ENCODE measurements at places on chromosomes 16 and 17. TPM values are rescaled to one million over a fixed set of nuclear protein-coding genes. Genes with fewer than 3 reads are reported as not detected.
A peak's percentile ranks its signal among the peaks of the same experiment; 100 is the strongest.

- H3K4me1 ChIP-seq = peaks cover 3% of the 10 kb centered on the region
- H3K27me3 ChIP-seq = peaks cover 9% of the 10 kb centered on the region
- peak; percentile 93 for DNase-seq
- H3K4me3 ChIP-seq = no peak overlapping the region
Observed at GRCh38 chr16:57899771-57900661, 70.9 kb downstream of the CNGB1 start.

Gene DNAH9
- not detected for total RNA-seq

- peaks cover 14% of the 10 kb centered on the region for H3K4me1 ChIP-seq
- no peak overlapping the region for H3K4me3 ChIP-seq
- DNase-seq = no peak
- no peak overlapping the region for H3K27ac ChIP-seq
Observed at GRCh38 chr17:38603786-38604478, 1.8 kb downstream of the SRCIN1 start.

DNA sequence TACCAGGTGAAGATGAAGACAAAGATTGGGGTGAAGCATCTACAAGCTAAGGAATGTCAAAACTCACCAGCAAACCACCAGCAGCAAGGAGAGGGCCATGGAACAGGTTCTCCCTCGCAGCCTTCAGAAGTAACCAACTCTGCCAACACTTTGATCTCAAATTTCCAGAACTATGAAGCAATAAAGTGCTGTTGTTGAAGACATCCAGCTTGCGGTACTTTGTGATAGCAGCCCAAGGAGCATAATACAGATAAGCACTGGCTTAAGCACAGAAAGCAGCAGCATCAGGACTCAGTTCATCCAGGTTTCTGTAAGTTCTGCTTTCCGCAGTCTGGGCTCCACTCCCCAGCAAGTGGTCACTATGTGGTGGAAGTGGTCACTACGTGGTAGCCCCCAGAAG is 16.0 kb upstream of the CDRT4 start:
- no peak for DNase-seq
- H3K27me3 ChIP-seq = no peaks in the 10 kb centered on the region
- H3K4me1 ChIP-seq = peaks cover 2% of the 10 kb centered on the region

GRCh38 chr17:17041018-17041521 is 1.2 kb upstream of the MPRIP start:
- peak overlapping the region; percentile 80 for H3K4me3 ChIP-seq
- H3K4me1 ChIP-seq = peaks cover 35% of the 10 kb centered on the region
- H3K36me3 ChIP-seq = peaks cover 1% of the 10 kb centered on the region
- no peak for DNase-seq
- H3K27ac ChIP-seq = no peak overlapping the region

DNA sequence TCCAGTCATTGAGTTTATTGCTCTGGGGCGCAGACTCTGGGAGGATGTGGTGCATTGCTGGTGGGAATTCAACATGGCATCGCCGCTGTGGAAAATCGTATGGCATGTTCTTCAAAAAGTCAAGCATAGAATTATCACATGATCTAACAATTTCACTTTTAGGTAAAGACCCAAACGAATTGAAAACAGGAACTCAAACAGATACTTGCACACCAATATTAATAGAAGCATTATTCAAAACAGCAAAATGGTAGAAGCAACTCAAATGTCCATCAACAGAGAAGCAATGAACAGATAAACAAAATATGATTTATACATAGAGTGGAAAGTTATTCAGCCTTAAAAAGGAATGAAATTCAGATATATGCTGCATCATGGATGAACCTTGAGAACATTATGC is 15.9 kb downstream of the PIK3R6 start:
- DNase-seq = no peak
- H3K4me1 ChIP-seq = peaks cover 16% of the 10 kb centered on the region
- H3K27me3 ChIP-seq = no peaks in the 10 kb centered on the region

DNA sequence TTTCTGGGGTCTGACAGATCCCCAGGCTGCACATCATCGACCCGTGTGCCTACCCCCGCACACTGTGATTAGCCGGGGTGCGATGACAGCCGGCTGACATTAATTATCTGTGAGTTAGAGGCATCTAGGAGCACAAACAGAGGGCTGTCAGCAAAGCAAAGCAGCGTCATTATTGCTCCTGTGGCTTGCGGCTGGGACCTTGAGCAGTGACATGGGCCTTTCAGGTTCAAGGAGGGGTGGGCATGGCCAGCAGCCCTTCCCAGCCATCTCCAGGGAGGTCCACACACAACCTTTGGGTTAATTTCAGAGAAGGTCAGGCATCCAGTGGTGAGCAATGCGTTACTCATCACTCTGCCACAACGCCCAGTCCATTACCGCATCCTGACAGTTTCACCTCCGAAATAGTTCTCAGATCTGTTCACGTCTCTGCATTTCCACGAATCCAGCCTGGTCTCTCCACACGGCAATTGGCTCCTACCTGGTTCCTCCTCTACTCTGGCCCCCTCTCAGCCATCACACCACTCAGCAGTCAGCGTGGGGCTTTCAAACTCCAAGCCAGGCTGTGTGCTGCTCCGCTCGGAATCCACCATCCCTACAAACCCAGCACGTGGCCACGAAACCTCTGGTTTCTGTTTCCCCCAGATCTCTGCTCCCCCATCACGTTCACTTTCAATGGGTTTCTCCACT is 249.7 kb upstream of the C16orf82 start:
- peaks cover 5% of the 10 kb centered on the region for H3K4me1 ChIP-seq
- peak overlapping the region; percentile 50 for H3K27ac ChIP-seq
- H3K4me3 ChIP-seq = no peak overlapping the region
- H3K27me3 ChIP-seq = peaks cover 1% of the 10 kb centered on the region

DNA sequence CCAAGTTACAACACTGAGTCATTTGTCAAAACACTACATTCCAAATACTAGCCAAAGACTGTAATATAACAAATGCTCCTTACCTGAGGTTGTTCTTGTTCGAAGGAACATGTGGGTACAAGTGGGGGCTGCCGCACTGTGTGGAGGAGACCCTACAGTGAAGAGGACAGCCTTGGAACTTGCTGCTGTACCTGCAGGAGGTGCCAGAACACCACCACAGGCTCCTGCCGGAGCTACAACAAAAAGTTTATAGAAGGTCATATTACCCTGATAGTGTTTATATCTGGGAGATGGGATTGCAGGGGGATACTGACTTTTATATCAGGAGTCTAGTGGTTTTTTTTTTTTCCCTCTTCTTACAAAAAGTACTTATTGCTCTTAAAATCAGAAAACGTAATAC is 37.8 kb upstream of the ALDH3A1 start:
- no peak overlapping the region for H3K27ac ChIP-seq
- H3K4me3 ChIP-seq = no peak overlapping the region
- no peaks in the 10 kb centered on the region for H3K27me3 ChIP-seq
- H3K36me3 ChIP-seq = peaks cover 29% of the 10 kb centered on the region
- peaks cover 3% of the 10 kb centered on the region for H3K4me1 ChIP-seq

Gene GFOD2
- total RNA-seq = 18.3 TPM

- no peak for DNase-seq
- H3K4me1 ChIP-seq = peaks cover 29% of the 10 kb centered on the region
- H3K27me3 ChIP-seq = no peaks in the 10 kb centered on the region
- H3K27ac ChIP-seq = peak within 1 kb of the TSS; percentile 88
- peaks cover 17% of the 10 kb centered on the region for H3K36me3 ChIP-seq
Observed at GRCh38 chr16:67847064-67847861, at the start of gene CENPT. Gene CENPT (minus strand): TSS chr16:67847693. CDS start chr16:67833859, 13,834 bp downstream.

- H3K27ac ChIP-seq = no peak overlapping the region
- no peaks in the 10 kb centered on the region for H3K4me1 ChIP-seq
- no peak for DNase-seq
- H3K27me3 ChIP-seq = no peaks in the 10 kb centered on the region
Observed at GRCh38 chr16:87041286-87041685, 275.9 kb downstream of the C16orf95 start.

GRCh38 chr16:82452004-82452756 is 174.6 kb upstream of the CDH13 start:
- no peaks in the 10 kb centered on the region for H3K27me3 ChIP-seq
- no peak overlapping the region for H3K27ac ChIP-seq
- no peaks in the 10 kb centered on the region for H3K36me3 ChIP-seq
- DNase-seq = no peak
- no peak overlapping the region for H3K4me3 ChIP-seq
- no peaks in the 10 kb centered on the region for H3K4me1 ChIP-seq

GRCh38 chr17:7084088-7084487 is 4.0 kb upstream of the CLEC10A start:
- peaks cover 23% of the 10 kb centered on the region for H3K27me3 ChIP-seq
- peaks cover 20% of the 10 kb centered on the region for H3K4me1 ChIP-seq
- no peak for DNase-seq
- no peak overlapping the region for H3K27ac ChIP-seq

DNA sequence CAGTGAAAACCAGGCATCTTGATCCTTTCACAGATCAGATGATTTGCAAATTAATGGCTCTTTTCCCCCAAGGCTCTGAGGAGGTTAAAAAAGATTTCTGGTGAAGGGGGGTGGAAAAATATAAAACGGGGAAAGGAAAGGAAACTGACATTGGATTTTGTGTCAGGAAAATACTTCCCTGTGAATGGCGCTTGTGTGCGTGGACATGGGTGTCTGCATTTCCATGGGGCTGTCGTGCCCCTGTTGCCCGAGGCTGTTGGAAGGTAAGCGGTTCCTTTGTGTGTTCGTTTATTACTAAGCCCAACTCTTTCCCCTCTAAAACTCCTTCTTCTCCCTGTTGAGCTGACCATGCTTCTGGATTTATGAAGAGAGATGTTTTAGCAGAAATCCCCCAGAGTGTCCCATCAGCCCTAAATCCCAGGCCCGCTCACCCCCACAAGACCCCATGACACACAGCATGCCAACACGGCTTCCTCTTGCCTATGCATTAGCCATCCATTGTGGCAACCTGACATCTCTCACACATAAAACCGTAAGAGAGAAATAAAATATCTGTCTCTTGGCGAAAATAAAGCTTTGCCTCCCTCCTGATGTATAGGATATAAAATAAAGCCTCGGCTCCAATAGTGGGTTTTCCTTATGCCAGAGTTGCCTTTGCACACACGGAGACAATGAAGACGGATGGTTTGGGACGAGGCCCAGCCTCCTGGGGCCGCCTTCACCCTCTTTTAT is 7.3 kb upstream of the LHX1 start:
- peaks cover 27% of the 10 kb centered on the region for H3K4me1 ChIP-seq
- no peak overlapping the region for H3K4me3 ChIP-seq
- no peak for DNase-seq
- H3K27ac ChIP-seq = no peak overlapping the region
- H3K27me3 ChIP-seq = peaks cover 85% of the 10 kb centered on the region

DNA sequence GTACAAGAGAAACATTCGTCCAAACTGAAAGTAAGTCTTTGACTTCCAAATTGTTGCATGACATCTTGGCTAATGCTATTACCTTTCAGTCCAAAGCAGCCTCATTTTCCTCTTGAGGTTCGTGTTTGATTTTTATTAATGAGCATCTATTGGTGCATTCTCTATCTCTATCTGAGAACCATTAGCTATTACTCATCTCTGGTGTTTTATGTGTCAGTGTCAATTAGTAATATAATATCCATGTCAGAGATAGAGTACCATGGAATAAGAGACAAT is 388.1 kb upstream of the GOT2 start:
- no peaks in the 10 kb centered on the region for H3K36me3 ChIP-seq
- no peaks in the 10 kb centered on the region for H3K27me3 ChIP-seq
- no peaks in the 10 kb centered on the region for H3K4me1 ChIP-seq

Gene NKIRAS2
- 29.5 TPM for total RNA-seq

Gene BCKDK
- 44.9 TPM for total RNA-seq

DNA sequence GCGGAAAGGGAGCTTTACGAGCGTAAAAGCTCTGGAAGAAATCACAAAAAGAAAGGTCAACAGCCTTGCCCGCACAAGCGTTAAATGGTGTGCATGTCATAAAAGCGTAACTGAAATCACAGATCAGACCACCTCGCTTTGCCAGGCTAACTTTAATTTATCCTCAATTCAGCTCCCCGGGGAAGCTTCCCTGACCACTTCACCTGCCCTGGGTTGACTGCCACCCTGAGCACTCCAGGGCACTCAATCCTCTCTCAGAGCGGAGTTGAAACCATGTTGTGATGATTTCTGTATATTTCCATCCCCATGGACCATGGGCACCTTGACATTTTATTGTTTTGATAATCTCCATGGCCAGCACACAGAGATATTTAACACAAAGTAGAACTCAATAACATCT is 16.1 kb upstream of the NAGS start:
- H3K27me3 ChIP-seq = peaks cover 36% of the 10 kb centered on the region
- peaks cover 8% of the 10 kb centered on the region for H3K4me1 ChIP-seq
- no peaks in the 10 kb centered on the region for H3K36me3 ChIP-seq
- no peak overlapping the region for H3K27ac ChIP-seq

Gene TOX3
- not detected for total RNA-seq

Gene CSH1
- not detected for total RNA-seq

- H3K27me3 ChIP-seq = no peaks in the 10 kb centered on the region
- no peak overlapping the region for H3K27ac ChIP-seq
- peaks cover 3% of the 10 kb centered on the region for H3K36me3 ChIP-seq
- no peak overlapping the region for H3K4me3 ChIP-seq
- DNase-seq = no peak
- peaks cover 13% of the 10 kb centered on the region for H3K4me1 ChIP-seq
Observed at GRCh38 chr17:21174713-21175112, 39.2 kb downstream of the TMEM11 start.

- peaks cover 87% of the 10 kb centered on the region for H3K36me3 ChIP-seq
- H3K4me1 ChIP-seq = peaks cover 48% of the 10 kb centered on the region
- no peaks in the 10 kb centered on the region for H3K27me3 ChIP-seq
- peak overlapping the region; percentile 74 for H3K27ac ChIP-seq
- no peak overlapping the region for H3K4me3 ChIP-seq
Observed at GRCh38 chr16:27424772-27425498, 23.0 kb downstream of the IL21R start.

- no peaks in the 10 kb centered on the region for H3K36me3 ChIP-seq
- no peaks in the 10 kb centered on the region for H3K27me3 ChIP-seq
- no peak overlapping the region for H3K4me3 ChIP-seq
- H3K27ac ChIP-seq = no peak overlapping the region
Observed at GRCh38 chr16:49542946-49543630, 169.5 kb downstream of the C16orf78 start.

Gene TEKT5
- total RNA-seq = not detected

GRCh38 chr17:72515291-72516065 is 394.7 kb downstream of the SOX9 start:
- H3K36me3 ChIP-seq = no peaks in the 10 kb centered on the region
- no peak for DNase-seq
- H3K4me3 ChIP-seq = no peak overlapping the region
- no peak overlapping the region for H3K27ac ChIP-seq
- H3K27me3 ChIP-seq = peaks cover 8% of the 10 kb centered on the region

Gene ACAP1
- 275 TPM for total RNA-seq

Gene PRM2
- total RNA-seq = not detected

Gene TP53TG3C
- not detected for total RNA-seq

GRCh38 chr17:83196024-83196365 is 116.6 kb downstream of the METRNL start:
- H3K36me3 ChIP-seq = no peaks in the 10 kb centered on the region
- H3K4me3 ChIP-seq = no peak overlapping the region
- no peak for DNase-seq

DNA sequence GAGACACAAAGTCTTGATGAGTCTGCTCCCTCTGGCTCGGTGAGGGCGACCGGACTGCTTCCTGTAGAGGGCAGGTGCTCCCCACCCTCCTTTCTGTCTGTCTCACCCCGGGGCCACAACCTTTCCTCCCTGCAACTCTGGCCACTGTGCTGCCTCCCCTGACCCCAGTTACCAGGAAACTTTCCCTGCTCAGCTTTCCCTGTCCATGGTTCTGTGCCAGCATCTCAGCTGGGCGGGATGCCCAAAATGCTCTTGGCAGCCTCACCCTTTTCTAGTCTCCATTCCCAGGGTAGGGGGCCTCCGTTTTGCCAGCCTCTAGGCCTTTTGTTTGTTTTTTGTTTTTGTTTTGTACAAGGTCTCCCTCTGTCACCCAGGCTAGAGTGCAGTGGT is 1.4 kb downstream of the PLD2 start:
- DNase-seq = no peak
- H3K36me3 ChIP-seq = peaks cover 11% of the 10 kb centered on the region
- peaks cover 10% of the 10 kb centered on the region for H3K4me1 ChIP-seq
- H3K4me3 ChIP-seq = peak overlapping the region; percentile 82
- peak overlapping the region; percentile 53 for H3K27ac ChIP-seq

Measured in activated CD4-positive, alpha-beta T cell treated with anti-CD3 and anti-CD28 coated beads, Interleukin-2, amount 10 ng/mL, durations not matched to agents 24 days and 14 days (primary cell).